ENCODE measurements at places on chromosomes 13 and 19.

DNA sequence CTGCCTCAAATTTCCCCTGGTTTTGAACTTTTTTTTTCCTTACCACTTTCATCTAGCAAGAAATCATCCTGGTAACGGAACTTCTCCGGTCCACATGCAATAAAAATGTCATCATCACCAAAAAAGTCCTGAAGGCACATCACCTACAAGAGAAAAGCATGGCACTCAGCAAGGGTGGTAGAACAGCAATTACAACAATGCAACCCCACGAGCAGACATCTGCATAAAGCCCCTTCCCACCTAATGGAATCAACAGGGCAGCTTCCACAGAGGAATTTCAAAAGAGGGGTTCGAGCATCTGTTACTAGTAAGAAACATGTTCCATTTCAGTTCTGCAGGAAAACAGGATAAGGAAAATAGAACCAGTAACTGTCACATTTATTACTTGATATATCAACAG lies 183.9 kb downstream of the DCLK1 start:
- DNase-seq: no peak

DNA sequence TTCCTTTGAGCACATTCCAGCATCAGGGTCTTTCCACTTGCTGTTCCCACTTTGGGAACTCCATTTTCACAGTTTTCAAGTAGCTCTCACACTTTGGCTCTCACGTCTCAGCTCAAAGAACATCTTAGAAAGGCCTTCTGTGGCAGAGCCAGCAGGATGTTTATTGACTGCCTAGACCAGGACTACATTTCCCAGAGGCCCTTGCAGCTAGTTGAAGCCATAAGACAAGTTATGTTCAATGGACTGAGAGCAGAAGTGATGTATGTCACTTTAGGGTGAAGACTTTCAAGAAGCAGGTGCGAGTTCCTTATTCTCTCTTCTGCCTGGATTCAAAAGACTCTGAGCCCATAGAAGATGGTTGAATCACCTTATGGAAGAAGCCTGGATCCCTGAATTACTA lies 4.3 kb upstream of the HAUS5 start:
- peak; percentile 34 for DNase-seq

DNA sequence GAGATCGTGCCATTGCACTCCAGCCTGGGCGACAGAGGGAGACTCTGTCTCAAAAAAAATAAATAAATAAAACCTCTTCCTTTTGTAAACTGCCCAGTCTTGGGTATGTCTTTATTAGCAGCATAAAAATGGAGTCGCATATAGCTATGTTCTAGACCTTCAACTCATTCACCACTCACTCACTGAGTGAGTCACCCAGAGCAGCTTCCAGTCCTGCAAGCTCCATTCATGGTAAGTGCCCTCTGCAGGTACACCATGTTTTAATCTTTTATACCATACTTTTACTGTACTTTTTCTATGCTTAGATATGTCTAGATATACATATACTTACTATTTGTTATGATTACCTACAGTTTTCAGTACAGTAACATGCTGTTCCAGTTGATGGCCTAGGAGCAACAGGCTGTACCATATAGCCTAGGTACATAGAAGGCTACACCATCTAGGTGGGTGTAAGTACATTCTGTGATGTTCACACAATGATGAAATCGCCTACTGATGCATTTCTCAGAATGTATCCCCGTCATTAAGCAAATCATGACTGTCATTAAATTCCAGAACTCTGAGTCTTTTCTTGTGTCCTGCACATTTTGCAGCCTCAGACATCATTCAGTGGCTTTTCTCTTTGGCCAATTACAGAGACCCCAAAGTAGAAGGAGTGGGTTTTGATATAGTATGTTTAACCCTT lies 13.7 kb upstream of the FARP1 start:
- DNase-seq: no peak

DNA sequence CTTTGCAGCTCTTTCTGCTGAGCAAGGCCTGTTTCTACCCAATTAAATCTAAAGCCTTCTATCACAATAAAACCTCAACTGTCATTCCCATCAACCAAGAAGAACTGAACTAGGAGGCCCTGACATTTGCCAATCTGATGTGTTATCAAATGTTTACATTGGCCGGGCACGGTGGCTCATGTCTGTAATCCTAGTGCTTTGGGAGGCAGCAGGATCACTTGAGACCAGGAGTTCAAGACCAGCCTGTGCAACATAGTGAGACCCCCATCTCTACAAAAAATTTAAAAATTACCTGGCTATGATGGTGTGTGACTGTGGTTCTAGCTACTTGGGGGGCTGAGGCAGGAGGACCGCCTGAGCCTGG lies 2.8 kb upstream of the FBXO17 start:
- DNase-seq: no peak

DNA sequence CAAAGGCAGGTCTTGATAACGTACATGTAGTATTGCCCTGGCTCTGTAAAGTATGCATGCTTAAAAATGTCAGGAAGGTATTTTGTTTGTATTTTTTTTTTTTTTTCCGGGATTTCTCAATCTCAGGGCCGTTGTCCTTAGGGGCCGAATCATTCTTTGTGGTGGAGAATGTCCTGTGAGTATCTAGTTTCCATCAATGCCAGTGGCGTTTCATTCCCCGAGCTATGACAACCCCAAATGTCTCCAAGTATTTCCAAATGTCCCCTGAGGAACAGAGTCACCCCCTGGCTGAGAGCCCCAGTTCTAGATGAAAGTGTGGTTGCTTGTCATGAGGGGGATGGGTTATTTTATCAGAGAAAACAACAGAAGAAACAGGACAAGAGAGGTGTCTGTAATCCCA lies 68.7 kb downstream of the ACSBG2 start:
- DNase-seq: no peak

DNA sequence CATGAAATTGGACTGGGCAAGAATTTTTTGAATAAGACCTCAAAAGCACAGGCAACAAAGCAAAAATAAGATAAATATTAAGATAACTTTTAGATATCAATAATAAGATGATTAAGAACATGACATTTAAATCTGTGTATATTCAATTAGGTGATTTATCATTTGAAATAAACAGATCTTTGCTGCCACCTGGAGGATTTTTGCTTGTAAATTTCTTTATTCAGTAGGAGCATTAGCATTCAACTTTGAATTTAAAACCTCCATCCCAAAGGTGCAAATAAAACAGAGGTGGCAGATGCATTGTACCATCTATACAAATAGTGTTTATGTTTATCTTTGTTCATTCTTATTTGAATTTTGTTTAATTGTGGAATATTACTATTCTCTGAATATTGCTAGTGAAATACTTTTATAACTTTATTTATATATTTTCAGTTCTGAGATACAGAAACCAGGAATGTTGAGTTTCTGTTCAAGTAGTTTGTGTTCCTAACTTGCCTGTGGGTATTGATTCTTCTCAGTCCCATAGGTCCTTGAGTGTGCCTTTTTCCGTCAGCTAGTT lies 20.9 kb downstream of the COG6 start:
- no peak for DNase-seq

DNA sequence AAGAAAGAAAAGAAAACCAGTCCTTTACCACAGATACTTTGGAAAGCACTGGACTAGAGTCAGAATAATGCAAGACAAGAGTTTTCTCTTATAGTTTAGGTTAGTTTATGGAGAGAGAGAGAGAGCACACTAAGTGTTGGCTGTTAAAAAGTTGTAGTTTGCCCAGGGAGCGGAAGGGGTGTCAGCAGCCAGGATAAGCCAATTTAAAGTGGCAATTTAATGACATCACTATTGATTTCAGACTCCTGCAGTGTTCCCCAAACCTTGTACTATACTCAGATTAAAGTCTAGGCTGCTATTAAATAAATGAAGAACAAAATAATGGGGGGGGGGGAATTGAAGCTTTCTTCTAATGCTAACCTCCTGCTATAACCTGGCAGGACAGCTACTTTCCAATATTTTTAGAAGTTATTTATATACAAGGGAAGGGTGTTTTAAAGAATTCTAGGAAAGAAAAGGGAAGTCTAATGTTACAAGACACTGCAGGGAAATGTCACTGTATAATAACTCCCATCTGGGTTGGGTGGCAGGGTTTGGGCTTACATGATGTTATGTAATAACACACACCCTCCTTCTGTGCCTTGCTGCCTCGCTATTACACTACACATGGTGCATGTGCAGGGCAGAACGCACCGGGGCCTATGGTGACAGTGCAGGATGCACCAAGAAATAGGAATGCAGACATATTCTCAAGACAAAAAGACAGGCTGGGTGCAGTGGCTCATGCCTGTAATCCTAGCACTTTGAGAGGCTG lies 19.9 kb downstream of the TPT1 start:
- no peak for DNase-seq

GRCh38 chr13:111288276-111288675 lies 32.2 kb upstream of the TEX29 start:
- DNase-seq: no peak

DNA sequence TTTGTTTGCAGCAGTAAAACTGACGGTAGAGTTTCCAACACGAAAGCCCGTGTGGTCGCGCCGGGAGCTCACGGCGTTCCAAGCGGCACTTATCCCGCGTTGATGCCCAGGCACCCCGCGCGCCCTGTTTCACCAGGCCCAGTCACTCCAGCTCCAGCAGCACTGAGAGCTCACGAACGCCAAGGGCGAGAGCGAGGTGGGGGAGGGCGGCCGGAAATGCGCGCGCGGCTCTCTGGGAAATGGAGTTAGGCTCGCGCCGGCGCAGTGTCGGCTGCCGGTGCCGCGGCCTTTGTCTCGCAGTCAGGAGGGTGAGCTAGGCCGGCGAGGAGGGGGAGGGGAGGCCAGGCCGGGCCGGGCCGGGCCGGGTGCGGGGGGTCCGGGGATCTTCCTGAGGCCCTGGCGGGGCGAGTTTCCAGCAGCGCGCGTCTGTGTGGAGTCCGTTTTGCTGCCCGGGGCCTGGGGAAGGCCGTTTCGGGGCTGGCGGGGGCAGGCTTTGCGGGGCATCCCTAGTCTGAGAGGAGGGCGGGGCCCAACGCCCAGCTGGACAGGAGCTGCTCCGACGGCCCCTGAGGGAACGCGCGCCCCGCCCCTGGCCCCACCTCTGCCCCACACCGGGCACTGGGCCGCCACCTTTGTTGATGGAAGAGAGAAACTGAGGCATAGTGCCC lies at the start of gene ZNF135:
TSS of gene ZNF135 (plus strand) at position 280 of the 668 bp plus-strand sequence. CDS start 721 bp downstream, outside the sequence.
- peak; percentile 76 for DNase-seq

- DNase-seq: no peak
Measured at GRCh38 chr19:50662651-50663481, 13.6 kb downstream of the C19orf81 start.

All from CD4-positive, alpha-beta T cell treated with Interferon alpha-2 for 1 hour (primary cell).